ENCODE measurements at places on chromosomes 7 and 10.

- DNase-seq = no peak
Observed at GRCh38 chr10:80522756-80523363, 14.8 kb upstream of the SH2D4B start.

- DNase-seq = no peak
Observed at GRCh38 chr10:58554316-58554715, 41.6 kb downstream of the BICC1 start.

DNA sequence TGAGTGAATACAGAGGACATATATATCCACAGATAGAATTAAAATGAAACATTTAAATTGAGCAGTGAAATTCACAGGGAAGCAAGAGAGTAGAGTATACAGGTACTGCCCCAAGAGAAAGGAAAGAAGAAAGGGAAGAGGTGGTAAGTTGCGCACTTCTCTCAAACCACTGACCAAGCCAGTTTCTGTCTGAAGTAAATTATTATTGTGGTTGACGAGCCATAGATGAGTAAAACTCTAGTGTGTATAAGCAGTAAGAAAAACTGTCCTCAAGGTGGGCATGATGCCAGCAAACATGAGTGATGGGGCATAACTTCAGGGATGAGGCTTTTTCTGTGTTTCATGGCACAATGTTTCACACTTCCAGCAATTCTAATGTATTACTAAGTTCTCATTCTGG is 4.4 kb upstream of the BET1 start:
- no peak for DNase-seq

DNA sequence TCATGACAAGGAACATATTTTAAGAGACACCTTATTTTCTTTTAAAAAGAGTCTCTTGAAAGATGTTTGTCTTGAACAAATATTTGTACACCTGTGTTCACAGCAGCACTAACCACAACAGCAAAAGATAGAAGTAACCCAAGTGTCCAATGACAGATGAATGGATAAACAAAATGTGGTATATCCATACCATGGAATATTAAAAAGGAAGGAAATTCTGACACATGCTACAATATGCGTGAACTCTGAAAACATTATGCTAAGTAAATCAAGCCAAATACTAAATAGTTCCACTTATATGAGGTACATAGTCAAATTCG is 17.8 kb downstream of the SGMS1 start:
- DNase-seq = no peak

GRCh38 chr10:95988702-95989101 is 54.7 kb upstream of the CCNJ start:
- no peak for DNase-seq

- no peak for DNase-seq
Observed at GRCh38 chr10:67861750-67862432, 22.6 kb upstream of the SIRT1 start.

DNA sequence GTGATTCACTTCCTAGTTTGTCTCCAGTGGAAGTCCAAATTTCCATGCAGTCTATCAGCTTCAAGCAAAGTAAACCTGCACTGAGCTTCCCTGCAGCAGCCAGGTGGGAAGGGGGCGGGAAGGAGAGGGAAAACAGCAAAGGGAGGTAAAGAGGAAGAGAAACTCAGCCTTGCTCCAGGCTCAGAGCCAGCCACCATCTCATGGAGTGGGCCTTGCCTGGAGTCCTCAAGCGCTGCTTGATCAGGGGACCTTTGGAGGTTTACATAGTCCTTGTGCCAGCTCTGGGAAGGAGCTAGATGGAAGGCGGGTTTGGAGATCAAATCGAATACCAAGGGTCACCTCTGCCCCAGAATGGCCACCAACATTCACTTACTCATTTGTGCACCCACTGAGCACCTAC is 7.4 kb downstream of the CRTAC1 start:
- no peak for DNase-seq

DNA sequence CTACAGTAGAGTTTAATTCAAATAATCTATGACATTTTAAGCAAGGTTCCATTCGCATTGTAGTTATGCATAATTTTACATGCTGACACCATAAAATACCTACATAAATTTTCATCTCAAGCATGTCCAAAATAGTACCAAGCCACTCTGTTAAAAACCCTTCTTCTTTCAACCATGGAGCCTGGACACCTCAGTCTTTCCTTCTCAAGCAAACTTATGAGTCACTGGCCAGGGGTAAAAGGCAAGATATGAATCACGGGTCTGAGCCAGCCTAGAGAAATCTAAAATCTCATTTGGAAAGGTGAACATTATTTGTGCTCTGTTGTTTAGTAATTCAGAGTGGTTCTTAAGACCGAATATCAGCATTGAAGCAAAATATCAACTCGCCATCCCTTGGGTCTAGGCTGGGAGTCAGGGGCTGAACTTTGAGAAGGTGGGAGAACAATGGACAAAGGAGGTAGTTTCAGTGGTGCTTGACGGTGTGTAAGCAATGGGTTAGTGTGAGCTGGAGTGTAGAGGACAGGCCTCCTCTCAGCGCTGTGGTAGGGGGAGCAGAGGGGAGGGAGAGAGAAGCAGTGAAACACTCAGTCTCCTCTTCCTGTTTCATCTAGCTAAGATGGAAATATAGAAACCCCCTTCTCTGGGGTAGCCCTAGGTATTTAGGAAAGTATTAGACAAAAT is 19.1 kb upstream of the GPAM start:
- no peak for DNase-seq

GRCh38 chr10:114686013-114686412 is 27.9 kb upstream of the ABLIM1 start:
- no peak for DNase-seq

DNA sequence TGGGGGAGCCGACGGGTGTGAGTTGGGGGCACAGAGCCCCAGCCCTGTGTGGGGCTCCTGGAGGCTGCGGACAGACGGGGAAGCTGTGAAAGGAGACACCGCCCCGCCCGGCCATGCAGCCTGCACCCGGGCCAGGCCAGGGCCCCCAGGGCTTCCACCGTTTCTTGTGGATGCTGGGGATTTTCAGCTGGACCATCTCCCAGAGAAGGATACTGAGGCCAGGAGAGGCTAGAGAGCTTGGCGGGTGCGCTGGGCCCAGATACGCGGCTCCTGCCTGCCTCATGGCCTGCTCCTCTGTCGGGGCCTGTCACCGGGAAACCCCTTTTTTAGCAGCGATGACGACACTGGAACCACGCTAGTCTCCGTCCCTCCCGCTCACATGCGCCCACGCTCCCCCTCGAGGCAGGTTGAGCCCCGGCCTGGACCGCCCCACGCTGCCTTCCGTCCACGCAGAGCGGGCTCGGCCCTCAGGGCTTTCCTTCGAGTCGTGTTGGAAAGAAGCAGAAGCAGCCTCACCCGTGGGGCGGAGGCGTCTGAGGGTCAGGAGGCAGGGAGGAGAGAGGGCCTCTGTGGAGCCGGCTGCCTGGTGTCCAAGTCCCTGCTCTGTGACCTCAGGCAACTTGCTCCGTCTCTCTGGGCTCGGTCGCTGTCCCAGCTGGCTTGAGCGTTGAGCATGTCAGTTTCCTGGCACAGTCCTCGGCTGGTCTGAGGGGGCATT is 11.7 kb downstream of the TMEM184A start:
- DNase-seq = no peak

DNA sequence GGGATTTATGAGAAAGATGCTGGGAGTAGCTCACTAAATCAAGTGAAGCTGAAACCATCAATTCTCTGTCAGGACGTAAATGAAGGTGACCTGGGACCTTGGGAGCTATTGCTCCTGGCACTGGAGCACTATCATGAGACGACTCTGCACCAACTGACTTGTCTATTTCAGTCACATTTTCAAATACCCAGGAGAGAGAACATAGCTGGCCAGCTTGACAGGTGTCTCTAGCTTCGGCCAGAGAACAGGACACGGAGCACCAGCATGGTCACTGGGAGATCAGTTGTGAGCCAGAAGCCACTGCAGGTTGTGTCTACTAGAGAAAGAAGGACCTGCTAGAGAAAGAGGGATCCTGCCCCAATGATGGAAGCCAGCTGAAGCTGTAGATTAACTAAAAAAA is 17.4 kb upstream of the ATOH7 start:
- DNase-seq = no peak

GRCh38 chr7:67306331-67306730 is 309.7 kb downstream of the TYW1 start:
- no peak for DNase-seq

GRCh38 chr7:11529382-11529781 is 302.6 kb downstream of the THSD7A start:
- DNase-seq = no peak

DNA sequence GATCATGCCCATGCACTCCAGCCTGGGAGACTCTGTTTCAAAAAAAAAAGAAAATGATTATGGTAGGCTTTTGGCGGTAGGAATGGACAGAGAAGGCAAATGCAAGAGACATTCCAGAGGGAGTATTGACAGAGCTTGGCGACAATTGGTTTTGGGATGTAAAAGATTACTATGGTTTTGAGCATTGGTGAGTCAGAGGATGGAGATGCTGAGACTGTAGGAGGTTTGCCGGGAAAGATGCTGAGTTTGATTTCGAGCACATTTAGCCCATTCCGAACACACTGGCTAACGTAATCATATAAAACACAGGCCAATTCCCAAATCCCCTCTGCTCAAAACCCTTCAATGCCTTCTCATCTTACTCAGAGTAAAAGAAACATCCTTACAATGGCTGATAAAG is 161.6 kb upstream of the MKLN1 start:
- no peak for DNase-seq

GRCh38 chr7:26864309-26865093 is at the start of gene SKAP2:
Gene SKAP2, minus strand, starts transcription at chr7:26864590. Its CDS starts 161 bp downstream, at chr7:26864429.
- DNase-seq = peak; percentile 98

DNA sequence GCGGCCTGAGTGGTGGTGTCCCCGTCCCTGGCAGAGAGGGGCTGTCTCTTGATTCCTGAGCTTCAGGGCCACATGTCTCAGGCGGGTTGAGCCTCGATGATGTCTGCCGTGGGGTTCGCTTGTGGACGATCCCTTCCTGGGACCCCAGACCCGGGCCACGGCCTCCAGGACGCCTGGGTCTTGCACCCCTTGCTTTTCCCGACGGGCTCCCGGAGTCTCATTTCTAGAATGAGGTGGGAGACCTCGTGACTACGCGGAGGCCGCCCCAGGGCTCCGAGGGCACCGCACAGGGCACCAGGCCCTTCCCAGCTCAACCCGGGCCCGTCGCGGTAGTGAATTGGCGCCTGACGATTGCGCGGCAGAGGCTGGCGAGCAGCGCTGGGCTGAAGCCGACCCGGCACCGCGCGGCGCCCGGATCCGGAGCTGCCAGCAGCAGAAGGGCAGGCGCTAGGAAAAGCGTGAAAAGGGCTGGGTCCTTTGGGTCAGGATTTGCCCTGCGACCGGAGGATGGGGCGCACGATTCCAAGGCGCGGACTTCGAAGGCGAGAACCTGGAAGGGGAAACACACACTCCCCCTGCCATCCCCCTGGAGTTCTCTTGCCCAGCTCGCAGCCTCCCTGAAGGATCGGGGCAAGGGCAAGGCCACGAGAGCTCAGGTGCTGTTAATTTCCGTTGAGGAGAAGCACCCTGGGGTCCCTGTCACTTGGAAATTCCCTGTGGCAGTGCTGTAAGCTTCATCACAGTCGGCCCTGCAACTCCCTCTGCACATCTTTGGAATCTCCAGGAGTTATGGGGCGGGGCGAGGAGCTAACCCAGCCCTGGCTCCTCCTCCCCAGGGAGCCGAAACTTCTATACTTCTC is 15.5 kb downstream of the TLX1 start:
- DNase-seq = no peak

- DNase-seq = peak; percentile 56
Observed at GRCh38 chr10:88991161-88991898, 732 bp downstream of the FAS start.

- DNase-seq = no peak
Observed at GRCh38 chr7:117129521-117129955, 176.2 kb downstream of the ST7 start.

DNA sequence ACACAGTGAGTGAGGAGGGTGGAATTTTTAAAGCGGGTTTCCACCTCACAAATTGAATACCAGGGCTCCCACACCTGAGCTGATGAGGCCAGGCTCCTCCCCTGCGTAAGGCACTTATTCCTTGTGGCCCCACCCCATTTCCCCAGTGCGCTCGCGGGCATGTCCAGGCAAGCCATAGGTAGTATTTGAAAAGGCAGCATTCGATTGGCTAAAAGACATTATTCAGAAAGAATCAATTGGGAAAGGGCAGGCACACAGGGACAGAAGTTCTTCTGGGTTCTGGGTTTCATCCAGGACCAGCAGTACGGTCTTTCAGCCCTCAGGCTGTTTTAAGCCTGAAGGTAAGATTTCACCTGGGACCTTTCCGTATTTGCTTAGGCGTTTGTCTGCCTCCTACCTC is 222.3 kb downstream of the BBS9 start:
- DNase-seq = no peak

GRCh38 chr10:112525200-112525599 is 78.2 kb downstream of the VTI1A start:
- no peak for DNase-seq

GRCh38 chr7:99089914-99090629 is 53.8 kb downstream of the SMURF1 start:
- no peak for DNase-seq

DNA sequence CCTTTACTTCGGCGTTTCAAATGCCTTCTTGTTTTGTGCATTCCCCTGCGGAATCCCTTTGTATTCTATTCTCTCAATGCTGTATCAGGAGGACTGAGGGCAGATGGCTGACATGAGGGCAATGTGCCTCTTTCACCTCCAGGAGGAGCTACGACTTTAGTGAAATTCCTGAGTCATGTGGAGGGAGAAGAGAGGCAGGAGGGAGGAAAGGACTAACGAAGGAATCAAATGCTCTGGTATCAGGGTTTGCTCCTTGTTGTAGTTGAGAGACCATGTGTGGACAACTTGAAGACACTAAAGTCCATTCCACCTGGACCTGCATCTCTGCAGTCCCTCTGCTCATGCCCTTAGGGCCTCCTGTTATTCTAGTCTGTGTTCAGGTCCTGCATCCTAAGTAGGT is 40.2 kb upstream of the PRSS58 start:
- no peak for DNase-seq

- DNase-seq = no peak
Observed at GRCh38 chr7:156994417-156994816, 16.0 kb downstream of the MNX1 start.

DNA sequence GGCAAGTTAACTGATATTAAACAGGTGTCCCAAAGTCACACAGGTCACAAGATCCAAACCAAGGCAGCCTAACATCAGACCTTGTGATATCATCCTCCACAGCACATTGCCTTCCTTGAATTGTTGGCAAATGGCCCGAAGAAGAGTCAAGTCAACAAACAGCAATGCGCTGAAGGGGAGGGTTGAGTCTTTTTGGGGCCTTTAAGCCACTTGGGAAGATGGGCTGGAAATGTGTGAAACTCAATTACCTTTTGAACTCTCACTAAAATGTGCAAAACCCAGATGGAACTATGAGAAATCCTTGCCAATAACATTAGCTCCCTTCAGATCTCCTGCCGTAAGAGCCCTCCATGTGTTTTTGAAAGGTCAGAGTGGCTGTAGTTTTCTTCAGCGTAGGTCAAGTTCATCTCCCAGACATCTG is 47.9 kb upstream of the STK17A start:
- no peak for DNase-seq

DNA sequence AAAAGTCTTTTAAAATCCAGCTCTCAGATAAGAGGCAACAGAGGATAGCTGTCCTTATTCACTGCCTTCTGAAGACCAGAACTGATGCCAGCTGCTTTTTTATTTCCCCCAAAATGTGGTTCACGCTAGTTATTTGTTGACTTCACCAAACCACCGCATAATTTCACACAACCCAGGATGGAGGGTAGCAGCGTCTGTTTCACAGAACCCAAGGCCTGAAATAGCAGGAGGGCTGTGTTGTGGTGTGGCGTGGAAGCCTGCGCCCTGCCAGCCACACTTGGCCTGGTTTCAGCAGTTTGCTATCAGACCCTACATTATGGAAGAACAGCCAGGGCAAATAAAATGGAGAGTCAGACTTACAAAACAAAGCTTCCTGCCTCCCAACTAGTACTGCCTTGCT is 155.4 kb downstream of the DYNC1I1 start:
- DNase-seq = no peak

- DNase-seq = no peak
Observed at GRCh38 chr7:48101968-48102367, 12.9 kb downstream of the UPP1 start.

Data from DMS 273 treated with DMSO at 0.1 percent for 48 hours (cell line).